ENCODE measurements at places on chromosomes 2 and 18.

- DNase-seq: peak; percentile 62
These were observed 11.3 kb upstream of the CIB4 start for GRCh38 chr2:26652361-26653041.

GRCh38 chr2:151718247-151718646 is 16.0 kb downstream of the NEB start:
- DNase-seq: no peak

- DNase-seq: peak; percentile 97
These were observed 246.0 kb downstream of the LRRTM1 start for GRCh38 chr2:80058562-80058961.

GRCh38 chr2:40227210-40227609 is 224.7 kb downstream of the SLC8A1 start:
- DNase-seq: no peak

- DNase-seq: no peak
These were observed 62.6 kb upstream of the CTLA4 start for GRCh38 chr2:203804764-203805485.

DNA sequence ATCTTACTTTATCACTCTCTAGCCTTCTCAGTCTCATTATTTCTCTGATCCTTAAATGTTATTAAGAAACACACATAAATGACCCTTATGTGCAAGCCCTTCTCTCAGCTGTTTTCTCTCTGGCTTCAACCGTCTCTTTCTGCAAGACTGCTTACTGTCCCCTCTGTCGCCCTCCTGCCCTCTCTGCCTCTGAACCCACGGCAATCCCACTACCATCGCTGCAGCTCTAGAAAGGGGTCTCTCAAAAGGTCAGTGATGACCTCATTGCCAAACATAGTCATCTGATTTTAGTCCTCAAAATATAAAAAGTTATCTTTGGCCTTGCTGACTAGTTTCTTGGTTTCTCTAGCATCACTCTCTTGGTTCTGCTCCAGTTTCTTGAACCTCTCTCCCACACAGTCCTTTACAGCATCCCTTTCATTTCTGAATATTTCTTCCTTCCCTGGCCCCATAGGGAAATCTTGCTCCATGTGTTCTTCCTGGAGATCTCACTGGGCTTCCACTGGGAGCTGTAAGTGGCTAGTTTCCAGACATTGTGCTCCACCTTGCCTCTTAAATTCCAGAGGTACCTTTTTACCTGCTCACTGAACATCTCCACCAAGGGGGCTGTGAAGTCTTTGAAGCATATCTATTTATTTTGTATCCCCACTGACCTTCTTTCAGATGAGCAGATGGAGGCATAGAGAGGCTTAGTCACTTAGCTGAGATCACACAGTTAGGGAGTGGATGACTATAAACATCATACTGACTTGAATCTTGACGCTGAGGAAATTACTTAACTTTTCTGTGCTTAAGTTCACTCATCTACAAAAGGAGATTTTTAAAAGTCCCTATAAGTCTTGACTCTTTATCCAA is 96.2 kb downstream of the PDE1A start:
- DNase-seq: no peak

DNA sequence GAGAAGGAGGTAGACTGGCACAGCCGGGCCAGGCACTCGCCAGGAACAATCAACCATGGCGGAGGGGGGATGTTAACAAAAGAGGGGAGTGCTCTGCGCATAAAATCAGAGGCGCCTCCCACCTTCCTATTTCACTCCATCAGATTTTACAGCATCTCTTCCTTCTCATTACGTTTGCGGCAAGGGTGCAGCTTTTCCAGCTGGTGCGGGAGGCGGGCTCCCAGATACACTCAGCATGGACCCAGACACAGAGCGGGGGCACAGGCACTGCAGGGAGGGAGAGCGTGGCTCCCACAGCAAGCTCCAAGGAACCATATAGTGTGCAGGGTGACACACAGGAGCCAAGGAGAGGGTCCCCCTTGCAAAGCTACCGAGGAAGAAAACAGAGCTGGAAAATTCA is 176.3 kb downstream of the EIPR1 start:
- no peak for DNase-seq

DNA sequence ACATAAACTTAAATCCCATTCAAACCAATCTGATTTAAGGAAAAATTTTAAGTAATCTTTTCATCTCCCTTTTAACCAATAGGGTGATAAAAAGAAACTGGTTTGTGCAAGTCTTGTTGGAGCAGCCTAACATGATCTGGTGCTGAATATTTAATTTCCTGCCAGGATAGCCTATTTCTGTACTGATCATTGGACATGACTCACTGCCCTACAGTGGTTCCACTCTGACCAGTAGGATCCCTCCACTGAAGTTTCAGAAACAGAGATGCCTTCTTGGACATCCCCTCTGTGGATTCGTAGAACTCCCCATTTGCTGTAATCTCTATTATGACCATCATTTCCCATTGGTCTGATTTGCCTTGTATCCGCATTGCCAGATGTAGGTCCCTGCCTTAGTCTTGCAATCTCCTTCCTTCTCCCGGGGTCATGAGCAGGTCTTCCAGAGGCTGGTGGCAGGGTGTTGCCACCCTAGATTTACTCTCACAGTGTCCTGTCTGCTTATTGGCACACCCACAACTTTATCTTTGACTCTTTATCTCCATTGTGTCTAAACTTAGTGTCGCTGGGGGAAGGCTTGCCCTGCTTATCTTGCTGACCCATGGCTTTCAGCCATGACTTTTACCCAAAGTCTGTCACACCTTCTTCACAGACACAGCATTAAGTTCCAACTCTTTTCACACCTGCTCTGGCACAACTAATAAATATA is 12.3 kb upstream of the SETBP1 start:
- no peak for DNase-seq

GRCh38 chr2:157258520-157259326 is 1.2 kb downstream of the GALNT5 start:
- DNase-seq: no peak

DNA sequence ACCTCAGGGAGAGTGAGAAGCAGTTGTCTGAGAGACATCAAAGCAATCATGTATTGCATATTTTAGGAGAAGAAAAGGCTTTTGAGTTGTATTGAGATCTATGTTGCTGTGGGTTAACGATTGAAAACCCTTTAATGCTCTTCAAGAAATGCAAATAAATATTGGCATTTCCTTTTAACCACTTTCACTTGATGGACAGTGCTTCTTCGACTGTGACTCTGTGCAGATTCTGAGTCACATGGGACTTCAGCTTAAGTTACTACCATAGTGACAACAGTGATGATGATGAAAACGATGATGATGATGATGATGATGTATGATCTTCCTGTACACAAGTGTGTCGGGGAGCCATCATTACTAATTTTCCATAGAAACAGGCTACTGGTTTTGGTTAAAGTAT is 181.8 kb downstream of the AKAIN1 start:
- no peak for DNase-seq

GRCh38 chr2:9300214-9300613 is 93.6 kb downstream of the ASAP2 start:
- no peak for DNase-seq

- DNase-seq: no peak
These were observed 861.8 kb downstream of the TRIB2 start for GRCh38 chr2:13578547-13578946.

- no peak for DNase-seq
These were observed 72.9 kb upstream of the PAX8 start for GRCh38 chr2:113351375-113352355.

GRCh38 chr2:149331023-149331400 is 625 bp downstream of the LYPD6 start:
- DNase-seq: no peak

DNA sequence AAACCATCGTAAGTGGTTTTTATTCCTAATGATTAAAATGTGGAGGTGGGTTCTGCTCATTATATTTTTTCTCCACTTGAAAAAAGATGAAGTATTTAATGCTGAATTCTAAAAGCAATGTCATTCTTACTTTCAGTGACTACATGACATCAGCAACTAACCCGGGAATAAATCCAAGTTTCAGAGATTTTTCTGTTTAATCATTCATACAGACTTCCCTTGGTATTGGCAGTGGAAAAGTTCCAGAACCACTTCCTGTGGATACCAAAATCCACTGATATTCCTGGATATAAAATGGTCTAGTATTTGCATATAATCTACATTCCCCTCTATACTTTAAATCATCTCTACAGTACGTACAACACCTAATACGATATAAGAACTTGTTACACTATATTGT is 128.6 kb downstream of the ZNF532 start:
- DNase-seq: peak; percentile 76

GRCh38 chr2:119734047-119734446 is 25.7 kb upstream of the PTPN4 start:
- DNase-seq: no peak

DNA sequence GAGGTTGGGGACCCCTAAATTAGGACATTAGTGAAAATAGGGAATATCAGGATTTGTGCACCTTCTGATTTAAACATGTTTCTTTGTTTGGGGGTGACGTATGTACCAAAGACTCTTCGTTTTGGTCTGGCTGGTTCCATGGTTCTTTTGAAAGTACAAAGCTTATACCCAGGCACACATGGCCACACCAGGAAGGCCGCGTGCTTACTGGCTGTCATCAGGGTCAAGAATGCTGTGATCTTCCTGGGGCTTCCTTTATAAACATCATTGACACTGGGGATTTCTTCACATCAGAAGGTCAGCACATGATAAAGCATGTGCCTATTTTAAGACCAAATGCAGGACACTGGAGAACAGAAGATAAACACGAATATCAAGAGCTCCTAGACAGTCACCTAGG is 230.6 kb upstream of the ID2 start:
- DNase-seq: no peak

GRCh38 chr2:144330951-144331673 is 188.8 kb downstream of the ZEB2 start:
- DNase-seq: no peak

GRCh38 chr2:118816669-118817068 is 30.8 kb downstream of the EN1 start:
- no peak for DNase-seq

DNA sequence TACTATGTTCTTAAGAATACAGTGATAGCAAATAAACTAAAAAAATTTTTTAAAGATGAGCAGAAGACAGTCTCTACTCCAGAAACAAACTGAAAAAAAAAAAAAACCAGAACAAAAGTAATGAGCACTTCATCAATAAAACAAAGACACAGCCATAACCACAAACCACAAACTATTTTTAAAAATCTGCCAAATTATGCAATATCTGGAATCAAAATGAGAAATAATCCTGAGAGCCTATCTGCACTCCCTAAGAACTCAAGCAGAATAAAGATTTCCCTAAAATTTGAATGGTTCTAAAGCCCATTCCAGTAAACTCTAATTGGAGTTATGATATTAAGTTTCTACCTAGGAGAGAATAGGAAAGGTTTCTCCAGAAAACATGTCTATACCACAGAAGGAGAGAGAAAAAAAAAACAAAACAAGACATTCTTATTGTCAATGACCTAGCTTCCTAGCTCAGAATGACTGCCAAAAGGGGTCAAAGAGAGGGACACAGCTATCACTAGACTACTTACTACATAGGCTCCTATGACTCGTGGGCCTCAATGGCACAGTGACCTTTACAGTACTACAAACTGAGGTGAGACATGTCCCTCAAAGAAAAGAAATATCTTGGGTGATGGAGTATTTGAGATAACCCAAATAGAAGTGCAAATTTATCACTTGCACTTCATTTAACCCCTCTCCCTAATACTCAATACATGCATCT is 262.8 kb downstream of the ZEB2 start:
- no peak for DNase-seq

DNA sequence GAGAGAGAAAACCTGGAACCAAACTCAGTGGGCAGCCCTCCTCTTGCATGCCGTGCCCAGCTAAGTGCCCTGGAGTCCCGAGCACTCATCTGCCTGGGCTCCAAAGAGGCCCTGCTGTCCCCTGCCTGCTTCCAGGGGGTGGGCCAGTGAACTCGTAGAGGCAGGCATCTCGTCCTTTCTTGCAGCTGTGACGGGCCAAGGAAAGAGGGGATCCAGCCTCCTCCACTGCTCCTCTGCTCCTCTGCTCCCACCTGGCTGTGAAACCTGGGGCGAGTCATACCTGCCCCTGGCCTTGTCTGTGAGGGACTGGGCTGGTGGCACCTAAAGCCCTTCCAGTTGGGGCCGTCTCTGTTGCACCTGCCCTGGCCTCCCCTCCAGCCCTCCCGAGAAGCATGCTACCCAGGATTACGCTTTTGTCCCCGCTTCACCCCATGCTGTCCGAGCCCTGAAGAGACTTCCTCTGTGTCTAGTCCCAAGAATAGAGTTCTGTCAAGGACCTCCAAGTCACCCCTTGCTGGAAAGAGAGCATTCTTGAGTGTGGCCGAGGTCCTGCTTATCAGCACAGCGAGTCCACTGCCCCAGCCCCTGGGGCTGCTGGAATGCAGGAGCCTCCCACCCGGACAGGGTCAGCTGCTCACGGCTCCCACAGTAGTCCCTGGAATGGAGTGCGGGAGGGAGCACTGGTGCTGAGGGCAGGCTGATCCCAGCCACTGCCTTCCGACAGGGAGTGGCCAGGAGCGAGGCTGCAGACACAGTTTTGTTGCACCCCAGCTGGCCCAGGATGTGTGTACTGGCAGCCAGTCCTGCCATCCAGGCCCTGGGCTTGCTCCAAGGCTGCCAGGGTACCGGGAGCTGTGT is 14.3 kb downstream of the KCNK3 start:
- no peak for DNase-seq

GRCh38 chr18:79252904-79253633 is 142.7 kb upstream of the NFATC1 start:
- DNase-seq: no peak

GRCh38 chr2:43707255-43708015 is 31.2 kb upstream of the C1GALT1C1L start:
- DNase-seq: peak; percentile 40

- DNase-seq: no peak
These were observed 217.6 kb upstream of the FN1 start for GRCh38 chr2:215653344-215654030.

DNA sequence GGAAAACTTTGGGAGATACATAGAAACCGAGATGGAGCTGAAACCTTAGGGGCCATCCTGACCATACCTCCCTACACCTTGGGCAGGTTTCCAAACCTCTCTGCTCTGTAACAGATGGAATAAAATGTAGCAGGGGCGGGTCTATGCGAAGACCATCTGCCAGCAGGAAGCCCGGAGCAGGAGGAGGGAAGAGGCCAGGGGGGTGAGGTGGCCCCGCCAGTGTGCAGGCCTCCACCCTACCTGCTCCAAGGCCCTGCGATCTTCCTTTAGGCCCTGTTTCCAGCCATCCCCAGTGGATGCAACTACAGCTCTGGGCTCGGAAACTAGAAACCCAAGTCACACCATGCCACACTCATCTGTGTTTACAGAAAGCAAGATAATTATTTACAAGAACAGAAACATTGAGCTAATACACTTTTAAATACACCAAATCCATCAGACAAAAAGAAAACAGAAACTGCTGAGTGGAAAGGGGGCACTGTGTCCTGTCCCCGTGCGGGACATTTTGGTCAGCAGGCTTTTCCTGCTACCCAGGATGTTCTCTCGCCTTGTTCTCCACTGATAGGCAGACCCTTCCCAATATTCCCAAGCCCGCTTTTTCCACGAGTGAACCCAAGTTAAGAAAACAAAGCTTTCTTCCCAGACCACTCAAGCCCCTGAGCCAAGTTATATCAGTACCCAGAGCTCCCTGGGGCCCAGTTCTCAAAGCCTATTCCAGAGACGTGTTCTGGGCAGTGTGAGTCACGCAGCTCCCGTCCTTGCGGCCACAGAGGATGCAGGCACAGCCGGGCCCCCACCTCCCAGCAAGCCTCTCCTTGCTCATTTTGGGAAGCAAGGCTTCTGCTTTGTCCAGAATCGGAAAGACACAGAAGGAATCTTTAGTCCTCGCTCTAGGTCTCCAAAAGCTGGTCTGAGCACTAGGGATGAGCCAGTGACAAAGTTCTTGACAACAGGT is 17.3 kb downstream of the CIB4 start:
- no peak for DNase-seq

GRCh38 chr2:200905618-200906296 is 16.6 kb downstream of the NIF3L1 start:
- DNase-seq: peak; percentile 64

GRCh38 chr2:119431976-119432850 is 559 bp downstream of the TMEM37 start:
- DNase-seq: peak; percentile 92
